ENCODE measurements at places on chromosomes 12 and 14.

GRCh38 chr12:11922361-11922760 lies 148.4 kb upstream of the BCL2L14 start:
- DNase-seq: no peak

DNA sequence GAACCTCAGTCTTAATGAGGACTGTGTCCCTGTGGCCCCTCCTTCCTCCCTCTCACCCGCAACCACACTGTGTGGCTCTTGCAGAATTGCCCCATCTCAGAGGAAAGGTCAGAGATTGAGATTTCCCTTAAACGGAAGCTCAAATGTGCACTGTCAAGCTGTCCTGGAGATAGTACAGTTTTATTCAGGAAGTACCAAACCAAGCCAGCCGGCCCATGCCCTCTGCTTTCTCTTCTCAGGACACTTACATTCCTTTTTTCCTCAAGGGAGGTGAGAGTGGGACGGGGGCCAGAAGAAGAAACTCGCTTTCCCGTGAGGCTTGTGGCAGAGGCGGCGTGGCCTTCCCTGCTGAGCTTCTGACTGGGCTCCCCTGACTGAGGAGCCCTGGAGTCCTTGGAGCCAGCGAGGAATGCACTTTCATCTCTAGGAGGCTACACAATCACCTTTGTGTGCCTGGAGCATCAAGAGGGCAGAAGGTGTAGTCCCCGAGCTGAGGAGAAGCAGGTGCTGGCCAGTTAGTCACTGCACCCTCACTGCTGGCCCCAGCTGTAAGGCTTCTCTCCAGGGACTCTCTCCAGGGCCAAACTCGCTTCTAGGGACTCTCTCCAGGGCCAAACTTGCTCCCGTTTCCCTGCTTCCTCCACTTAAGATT lies 24.1 kb upstream of the ATP2A2 start:
- no peak for DNase-seq

DNA sequence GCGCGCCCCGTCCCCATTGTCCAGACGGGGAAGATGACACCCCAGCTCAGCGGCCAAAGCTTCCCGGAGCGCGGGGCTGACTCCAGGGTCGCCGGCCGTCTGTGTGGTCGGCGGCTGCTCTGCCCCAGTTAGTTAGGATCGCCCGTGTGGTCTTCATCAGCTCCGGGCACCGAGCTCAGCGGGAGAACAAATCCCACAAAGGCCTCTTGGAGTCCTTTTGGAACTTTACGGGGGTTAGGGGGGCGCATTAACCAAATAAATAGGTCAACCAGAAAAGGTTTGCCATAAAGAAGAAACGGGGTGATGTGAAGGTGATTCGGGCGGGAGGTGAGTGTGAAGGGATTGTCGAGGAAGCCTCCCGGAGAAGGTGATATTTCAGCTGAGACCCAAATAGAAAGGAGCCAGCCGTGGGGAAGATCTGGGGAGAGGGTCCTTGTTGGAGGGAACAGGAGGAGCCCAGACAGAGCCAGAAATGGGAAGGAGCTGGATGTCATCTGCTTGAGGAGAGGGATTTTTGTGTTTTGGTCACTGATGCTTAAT lies 697 bp downstream of the ATP6V0A2 start:
- no peak for DNase-seq

DNA sequence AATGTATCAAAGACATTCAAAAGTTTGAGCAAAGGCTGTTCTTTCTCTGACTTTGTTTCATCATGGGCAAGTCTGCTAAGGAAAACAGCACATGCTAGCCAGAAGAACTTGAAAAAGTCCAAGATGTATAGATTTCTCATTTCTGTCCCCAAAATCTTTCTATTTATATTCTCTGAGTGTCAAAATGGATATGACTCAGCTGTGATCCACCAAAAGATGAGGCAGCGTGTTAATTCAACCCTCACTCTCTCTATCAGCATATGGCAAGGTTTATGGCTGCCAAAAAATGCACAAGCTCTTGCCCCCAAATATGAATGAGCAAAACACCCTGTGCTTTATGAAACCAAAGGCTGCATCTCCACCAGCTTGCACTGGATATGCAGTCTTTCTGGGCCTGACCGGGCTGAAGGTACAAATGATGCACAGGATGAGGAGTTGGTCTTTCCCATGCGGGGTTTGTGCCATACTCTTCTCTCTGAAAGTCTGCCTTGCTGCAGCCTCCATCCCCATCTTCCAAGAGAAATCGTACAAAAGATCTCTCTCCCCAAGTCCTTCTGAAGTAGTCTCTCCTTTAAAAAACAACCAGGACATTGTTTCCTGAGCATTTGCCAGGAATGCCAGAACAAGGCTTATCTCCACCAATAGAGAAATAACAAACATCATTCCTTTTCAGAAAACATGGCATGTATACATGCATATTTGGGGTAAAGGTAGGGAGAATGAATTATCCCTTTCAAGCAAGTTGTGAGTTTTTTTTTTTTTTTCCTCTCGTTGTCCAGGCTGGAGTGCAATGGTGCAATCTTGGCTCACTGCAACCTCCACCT lies 203.4 kb downstream of the TMX1 start:
- peak; percentile 40 for DNase-seq

- DNase-seq: no peak
These were observed 27.2 kb downstream of the CPM start for GRCh38 chr12:68905733-68906132.

- DNase-seq: peak; percentile 3
These were observed 471.9 kb downstream of the RPS29 start for GRCh38 chr14:49114161-49114893.

GRCh38 chr12:27524839-27525753 lies 1.1 kb downstream of the PPFIBP1 start:
- no peak for DNase-seq

- peak; percentile 42 for DNase-seq
These were observed 2.3 kb downstream of the MEG3 start for GRCh38 chr14:100828031-100828769.

GRCh38 chr12:56922031-56922430 lies 12.2 kb downstream of the SDR9C7 start:
- DNase-seq: no peak

DNA sequence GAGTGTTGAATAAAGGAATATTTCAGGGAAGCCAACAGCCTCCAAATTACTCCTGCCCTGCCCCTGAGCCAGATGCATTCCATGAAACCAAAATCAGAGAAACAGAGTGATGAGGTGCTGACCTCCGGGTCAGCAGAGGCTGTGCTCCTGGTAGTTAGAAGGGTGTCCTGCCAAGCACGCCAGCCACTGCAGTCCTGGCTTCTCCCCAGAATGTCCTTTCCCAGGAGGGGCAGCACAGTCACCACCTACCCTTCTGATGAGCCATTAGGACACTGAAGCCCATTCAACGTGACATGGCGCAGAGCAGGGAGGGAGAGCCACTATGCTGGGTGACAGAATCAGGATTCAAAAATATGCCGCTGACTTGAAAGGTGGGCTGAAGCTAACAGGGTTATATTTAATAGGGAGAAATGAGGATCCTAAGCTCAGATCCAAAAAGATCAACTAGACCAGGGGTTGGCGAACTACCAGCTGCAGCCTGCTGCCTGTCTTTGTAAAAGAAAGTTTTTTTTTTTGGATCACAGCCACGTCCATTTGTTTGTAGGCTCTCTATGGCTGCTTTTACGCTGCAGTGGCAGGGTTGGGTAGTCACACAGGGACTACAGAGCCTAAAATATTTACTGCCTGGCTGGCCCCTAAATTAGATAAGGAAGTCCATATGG lies 34.5 kb upstream of the PLEK2 start:
- peak; percentile 36 for DNase-seq

GRCh38 chr12:44227616-44228015 lies 391.7 kb downstream of the TMEM117 start:
- DNase-seq: no peak

GRCh38 chr12:96237465-96238077 lies 43.4 kb downstream of the ELK3 start:
- no peak for DNase-seq

GRCh38 chr12:31214626-31215517 lies 111.1 kb downstream of the SINHCAF start:
- DNase-seq: no peak
